ENCODE measurements at places on chromosomes 3 and 15.

DNA sequence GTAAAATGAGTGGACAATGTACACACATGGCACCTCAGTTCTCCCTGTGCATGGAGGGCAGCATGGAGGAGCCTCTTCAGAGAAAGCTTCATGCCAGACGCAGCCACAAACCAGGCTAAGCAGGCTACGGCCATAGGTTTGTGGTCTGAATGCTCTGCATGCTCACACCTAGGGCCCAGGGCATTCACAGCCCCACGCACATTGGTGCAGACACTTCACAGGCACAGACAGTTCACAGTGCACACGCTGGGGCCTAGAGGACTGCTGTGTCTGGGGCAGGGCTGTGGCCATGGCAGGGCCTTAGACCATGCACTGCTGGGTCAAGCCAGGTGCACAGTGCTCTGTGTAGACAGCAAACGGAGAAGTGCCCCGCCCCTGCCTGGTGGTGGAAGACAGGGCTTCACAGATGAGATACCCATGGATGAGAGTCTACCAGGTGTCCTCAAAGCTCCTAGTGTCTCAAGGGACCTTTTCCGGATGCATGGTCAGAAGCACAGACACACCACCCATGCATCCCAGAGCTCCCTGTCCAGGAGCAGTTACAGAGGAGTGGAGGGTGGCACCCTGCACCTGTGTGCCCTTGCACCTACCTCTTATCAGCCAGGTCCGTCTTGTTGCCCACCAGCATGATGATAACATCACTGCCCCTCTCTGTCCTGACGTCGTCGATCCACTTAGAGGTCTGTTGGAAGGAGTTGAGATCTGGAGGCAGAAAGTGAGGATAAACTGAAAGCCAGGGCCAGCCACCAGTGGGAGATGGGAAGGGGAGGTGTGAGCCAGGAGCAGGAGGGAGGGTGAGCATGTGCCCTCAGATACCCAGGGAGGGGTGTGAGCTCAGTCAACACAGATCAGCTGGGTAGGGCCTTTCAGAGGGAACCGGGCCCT is 33.5 kb downstream of the SRPRB start:
- no peaks in the 10 kb centered on the region for H3K36me3 ChIP-seq
- H3K4me1 ChIP-seq, result no peaks in the 10 kb centered on the region
- H3K4me3 ChIP-seq, result no peak overlapping the region
- no peak overlapping the region for H3K27ac ChIP-seq
- DNase-seq, result no peak

DNA sequence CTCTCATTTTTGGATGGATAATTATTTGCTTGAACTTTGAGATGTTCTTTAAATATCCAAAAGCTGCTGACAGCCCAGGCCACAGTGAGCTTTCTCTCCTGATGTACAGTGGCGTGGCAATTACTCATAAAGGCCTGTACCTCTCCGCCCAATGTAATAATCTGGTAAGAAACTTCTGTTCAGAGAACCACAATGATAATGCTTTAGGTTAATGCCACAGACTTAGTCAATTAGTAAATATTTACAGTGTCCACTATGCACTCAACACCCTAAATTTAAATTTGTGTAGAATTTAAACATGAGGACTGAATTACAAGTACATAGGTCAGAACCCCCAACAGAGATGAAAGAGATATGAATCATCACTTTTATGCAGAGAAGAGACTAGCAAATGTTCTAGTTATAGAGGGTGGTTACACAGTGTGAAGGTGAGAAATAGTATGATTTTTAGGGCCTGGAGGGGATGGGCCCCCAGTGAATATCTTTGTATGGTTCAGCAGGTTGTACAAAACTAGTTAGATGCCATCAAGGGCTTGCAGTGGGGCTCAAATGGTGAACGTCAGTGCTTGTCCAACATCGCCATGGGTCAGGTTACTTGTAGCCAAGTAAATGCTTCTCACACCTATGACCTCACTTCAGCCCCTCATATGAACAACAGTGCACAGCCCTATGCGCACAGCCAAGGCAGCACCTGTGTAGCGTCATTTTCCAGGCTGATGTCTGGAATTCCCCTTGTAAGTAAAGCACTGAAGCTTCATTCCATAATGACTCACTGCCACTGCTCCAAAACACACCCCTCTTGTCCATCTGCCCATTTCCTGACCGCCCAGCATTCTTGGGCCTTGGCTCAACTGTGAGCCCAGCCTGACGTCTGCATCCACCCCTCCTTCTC is 13.3 kb downstream of the ABHD2 start:
- H3K4me3 ChIP-seq, result no peak overlapping the region
- DNase-seq, result peak; percentile 89
- H3K27me3 ChIP-seq, result no peaks in the 10 kb centered on the region
- H3K36me3 ChIP-seq, result no peaks in the 10 kb centered on the region
- H3K27ac ChIP-seq, result peak overlapping the region; percentile 90

DNA sequence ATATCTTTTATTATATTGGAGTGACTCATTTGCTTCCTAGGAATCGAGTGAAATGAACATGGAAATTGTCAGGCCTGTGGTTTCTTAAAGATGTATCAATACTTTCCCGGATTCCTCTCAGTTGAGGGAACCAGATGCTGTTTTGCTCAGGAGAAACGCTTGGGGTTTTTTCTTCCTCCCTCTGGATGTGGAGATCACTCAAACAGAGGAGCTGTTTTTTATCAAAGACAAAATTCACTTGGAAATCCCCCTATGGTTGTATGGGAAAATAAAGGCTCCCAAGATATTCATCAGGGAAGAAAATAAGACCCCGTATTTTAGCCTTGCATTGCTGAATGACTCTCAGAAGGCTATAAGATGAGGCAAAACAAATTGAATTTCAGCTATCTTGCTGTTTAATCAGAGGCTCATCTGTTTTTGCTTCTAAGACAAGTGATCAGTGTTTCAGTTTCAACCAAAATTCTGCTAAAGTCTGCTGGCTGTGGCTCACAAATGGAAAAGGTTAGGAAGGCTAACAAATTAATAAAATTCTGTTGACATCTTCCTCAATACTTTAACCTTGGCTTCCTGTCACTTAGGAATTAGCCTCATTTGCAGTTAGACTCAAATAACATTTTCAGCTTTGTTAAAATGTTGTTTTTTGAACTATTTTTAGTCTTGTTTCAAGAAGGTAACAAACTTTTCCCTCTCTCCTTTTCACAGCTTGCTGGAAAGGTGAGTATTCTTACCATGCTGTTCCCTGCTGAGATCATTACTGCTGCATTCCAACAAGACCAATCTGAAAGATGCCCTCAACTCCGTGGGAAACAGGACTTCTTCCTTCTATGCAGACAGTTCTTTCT is 83.6 kb downstream of the COL6A5 start:
- H3K27ac ChIP-seq, result no peak overlapping the region
- no peak for DNase-seq
- no peaks in the 10 kb centered on the region for H3K4me1 ChIP-seq

- no peak overlapping the region for H3K4me3 ChIP-seq
- H3K27me3 ChIP-seq, result no peaks in the 10 kb centered on the region
- H3K36me3 ChIP-seq, result peaks cover 13% of the 10 kb centered on the region
- no peaks in the 10 kb centered on the region for H3K4me1 ChIP-seq
Observed at GRCh38 chr15:68145706-68146105, 59.4 kb downstream of the CALML4 start.

- H3K27me3 ChIP-seq, result peaks cover 20% of the 10 kb centered on the region
- no peak for DNase-seq
- H3K4me3 ChIP-seq, result no peak overlapping the region
- no peaks in the 10 kb centered on the region for H3K36me3 ChIP-seq
- no peaks in the 10 kb centered on the region for H3K4me1 ChIP-seq
- no peak overlapping the region for H3K27ac ChIP-seq
Observed at GRCh38 chr3:51718547-51719409, 11.9 kb downstream of the GRM2 start.

DNA sequence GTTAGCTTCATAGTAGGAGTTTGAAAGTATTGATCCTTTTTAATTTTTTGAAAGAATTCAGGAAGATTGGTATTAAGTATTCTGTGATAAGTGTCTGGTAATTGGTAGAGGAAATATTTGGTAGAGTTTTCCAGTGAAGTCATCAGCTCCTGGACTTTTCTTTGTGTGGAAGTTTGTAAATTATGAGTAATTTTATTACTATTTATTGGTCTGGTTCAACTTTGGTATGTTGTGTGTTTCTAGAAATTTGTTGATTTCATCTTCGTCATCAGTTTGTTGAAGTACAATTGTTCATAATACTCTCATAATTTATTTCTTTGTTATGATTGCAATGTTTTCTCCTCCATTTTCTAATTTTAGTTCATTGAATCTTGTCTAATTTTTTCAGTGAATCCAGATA is 832.0 kb downstream of the OTOL1 start:
- H3K4me1 ChIP-seq, result no peaks in the 10 kb centered on the region
- H3K4me3 ChIP-seq, result no peak overlapping the region
